ENCODE measurements at places on chromosomes 12 and 14. TPM values are rescaled to one million over a fixed set of nuclear protein-coding genes. Genes with fewer than 3 reads are reported as not detected.

- DNase-seq = no peak
These were observed 196.6 kb upstream of the KRR1 start for GRCh38 chr12:75707983-75708382.

The PTPRQ gene
- total RNA-seq = not detected

The RHOJ gene
- total RNA-seq = not detected

DNA sequence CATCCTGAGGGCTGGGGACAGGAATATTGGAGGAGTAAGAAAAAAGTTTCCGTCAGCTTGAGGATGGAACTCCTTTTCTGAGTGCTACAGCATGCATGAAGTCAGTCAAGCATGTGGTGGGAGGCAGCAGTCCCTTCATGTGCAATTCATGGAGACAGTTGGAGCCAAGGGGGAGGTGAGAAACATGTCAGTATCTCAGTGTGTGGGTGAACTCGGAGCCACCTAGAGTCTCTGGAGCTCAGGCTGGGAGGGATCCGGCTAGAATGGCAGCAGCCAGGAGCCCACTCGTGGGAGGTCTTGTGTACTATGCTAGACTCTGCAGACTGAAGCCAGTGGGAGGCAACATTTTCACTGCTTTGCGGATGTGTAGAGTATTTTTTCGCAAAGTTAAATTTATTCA lies 60.3 kb downstream of the AVPR1A start:
- no peak for DNase-seq

The PLEKHG7 gene
- total RNA-seq = 0.89 TPM

The AGAP2 gene
- total RNA-seq = 60.3 TPM
